Smooth muscle cell of the brain vasculature (primary cell): ENCODE measurements at places on chromosomes 2 and 18.

DNA sequence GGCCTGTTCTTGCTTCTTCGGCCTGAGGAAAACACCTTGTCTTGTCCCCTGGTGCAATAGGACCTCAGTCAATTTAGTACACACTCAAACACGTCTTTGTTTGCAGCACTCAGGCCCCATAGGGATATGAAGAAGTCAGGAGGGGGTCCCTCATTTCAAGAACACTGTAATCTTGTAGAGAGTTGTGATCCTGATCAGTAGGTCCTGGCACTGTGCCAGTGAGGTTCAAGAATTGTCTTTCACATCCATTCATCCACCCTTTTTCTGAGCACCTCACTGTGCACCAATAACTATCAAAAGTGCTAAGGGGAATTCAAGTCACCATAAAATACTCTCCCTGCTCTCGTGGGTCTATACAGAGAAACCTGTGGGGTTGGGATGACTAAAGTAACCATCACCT, 131.4 kb upstream of the LHCGR start:
- no peak for DNase-seq

GRCh38 chr18:9868857-9869714, 16.7 kb upstream of the TXNDC2 start:
- DNase-seq, result no peak

DNA sequence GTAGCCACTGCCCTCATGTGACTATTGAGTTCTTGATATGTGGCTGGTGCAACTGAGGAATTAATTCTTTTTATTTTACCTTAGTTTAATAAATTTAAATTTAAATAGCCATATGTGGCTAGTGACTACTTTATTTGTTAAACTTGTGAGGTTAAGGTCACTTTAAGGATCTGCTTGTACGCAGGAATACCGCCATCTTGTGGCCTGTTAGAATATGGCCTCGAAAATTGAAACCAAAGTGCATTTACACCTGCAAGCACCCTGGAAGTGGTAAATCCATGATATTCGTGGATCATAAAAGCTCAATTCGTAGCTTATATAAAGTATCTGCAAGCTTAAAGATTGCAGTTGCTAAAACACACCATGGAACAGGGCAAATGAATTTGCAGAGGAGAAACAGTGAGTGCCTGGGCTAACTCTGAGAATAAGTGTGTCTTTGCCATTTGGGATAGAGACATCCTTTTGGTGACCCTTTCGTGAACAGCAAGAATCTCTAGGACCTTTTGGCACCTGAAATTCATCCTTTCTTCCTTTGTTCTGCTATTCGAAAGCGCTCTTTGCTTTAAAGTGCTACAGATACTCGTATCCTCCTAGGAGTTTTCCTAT, 59.9 kb upstream of the REG3A start:
- no peak for DNase-seq

GRCh38 chr2:179949438-179949837, 57.7 kb downstream of the CWC22 start:
- no peak for DNase-seq

- no peak for DNase-seq
Observed at GRCh38 chr18:10973567-10974203, 175.7 kb downstream of the PIEZO2 start.

DNA sequence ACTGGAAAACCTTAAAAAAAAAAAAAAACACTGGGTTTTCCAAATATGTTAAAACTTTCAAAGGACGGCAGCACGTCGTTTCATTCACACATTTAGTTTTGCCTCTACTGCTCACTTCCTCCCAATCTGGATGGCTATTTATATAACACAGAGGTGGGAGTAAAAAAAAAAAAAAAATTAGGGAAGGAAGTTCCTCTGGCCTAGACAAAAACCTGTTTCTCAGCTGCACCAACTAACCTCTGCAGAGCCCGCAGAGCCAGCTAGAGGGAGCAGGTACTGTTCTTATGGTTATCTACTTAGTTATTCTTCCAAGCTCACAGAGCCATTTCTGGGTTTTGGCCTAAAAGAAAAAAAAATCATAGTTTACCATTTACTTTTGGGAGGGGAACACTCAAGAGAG, 28.1 kb downstream of the SLC1A4 start:
- DNase-seq, result no peak

GRCh38 chr18:48622911-48623431, 84.1 kb downstream of the CTIF start:
- DNase-seq, result no peak

- DNase-seq, result no peak
Observed at GRCh38 chr2:73105511-73105971, 7.2 kb downstream of the RAB11FIP5 start.

DNA sequence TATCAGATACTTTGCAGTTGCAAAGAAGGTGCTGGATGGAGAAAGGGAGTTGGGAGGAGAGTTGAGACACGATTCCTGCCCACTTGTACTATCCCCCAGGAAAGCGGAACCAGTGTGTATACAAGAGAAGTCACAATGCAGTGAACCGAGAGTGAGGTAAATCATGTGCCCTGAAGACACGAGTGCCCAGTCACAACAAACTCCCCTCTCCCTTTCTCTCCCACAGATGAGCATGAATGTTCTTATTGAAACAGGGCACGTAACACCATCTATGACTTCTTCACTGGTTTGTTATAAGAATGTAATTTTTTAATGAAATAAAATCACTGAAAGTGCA, 155.7 kb downstream of the IRS1 start:
- DNase-seq, result no peak

DNA sequence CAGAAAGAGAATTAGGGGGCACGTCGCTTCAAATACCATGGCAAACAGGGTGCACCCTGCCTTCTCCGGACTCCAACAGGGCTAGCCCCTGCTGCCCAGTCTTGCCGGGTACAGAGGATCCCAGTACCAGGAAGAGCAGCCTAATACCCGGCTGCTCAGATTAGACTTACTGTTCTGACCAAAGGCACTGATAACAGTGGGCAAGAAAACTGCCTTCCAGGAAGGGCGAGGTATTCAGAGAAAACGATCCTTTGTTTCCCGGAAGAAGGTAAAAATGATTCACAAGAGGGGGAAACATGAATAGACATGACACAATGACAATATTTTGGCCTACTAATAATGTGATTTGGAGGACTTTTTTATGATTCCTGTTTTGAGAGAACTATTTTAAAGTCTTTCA, 99.9 kb downstream of the SS18 start:
- no peak for DNase-seq

- no peak for DNase-seq
Observed at GRCh38 chr2:133040170-133040569, 370.2 kb upstream of the LYPD1 start.

GRCh38 chr18:45324495-45325113, 290.7 kb upstream of the SLC14A2 start:
- no peak for DNase-seq

- DNase-seq, result no peak
Observed at GRCh38 chr18:74499633-74500032, 3.5 kb downstream of the CNDP2 start.

GRCh38 chr2:241763551-241764274, 12.9 kb upstream of the GAL3ST2 start:
- DNase-seq, result no peak

DNA sequence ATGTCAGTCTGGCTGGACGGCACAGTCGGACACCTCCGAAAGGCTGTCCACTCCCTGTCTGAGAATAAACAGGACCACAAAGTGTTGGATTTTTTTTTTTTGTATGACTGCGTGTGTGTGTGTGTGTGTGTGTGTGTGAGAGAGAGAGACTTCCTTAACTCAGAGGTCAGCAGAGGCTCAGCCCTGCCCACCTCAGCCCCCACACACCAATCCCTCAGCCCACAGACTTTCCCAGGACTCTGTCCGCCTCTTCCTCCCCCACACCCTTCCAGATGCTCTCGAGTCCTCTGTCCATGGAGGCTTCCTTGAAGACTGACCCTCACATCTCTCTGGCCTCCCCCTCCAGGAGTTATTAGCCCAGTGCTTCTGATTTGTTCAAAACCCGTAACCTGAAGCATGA, 147.3 kb downstream of the BCL11A start:
- no peak for DNase-seq

- DNase-seq, result no peak
Observed at GRCh38 chr2:178484245-178485041, 4.2 kb downstream of the PLEKHA3 start.

GRCh38 chr2:207481924-207482323, 47.8 kb upstream of the CREB1 start:
- no peak for DNase-seq

GRCh38 chr2:45746888-45747287, 95.4 kb downstream of the PRKCE start:
- no peak for DNase-seq

DNA sequence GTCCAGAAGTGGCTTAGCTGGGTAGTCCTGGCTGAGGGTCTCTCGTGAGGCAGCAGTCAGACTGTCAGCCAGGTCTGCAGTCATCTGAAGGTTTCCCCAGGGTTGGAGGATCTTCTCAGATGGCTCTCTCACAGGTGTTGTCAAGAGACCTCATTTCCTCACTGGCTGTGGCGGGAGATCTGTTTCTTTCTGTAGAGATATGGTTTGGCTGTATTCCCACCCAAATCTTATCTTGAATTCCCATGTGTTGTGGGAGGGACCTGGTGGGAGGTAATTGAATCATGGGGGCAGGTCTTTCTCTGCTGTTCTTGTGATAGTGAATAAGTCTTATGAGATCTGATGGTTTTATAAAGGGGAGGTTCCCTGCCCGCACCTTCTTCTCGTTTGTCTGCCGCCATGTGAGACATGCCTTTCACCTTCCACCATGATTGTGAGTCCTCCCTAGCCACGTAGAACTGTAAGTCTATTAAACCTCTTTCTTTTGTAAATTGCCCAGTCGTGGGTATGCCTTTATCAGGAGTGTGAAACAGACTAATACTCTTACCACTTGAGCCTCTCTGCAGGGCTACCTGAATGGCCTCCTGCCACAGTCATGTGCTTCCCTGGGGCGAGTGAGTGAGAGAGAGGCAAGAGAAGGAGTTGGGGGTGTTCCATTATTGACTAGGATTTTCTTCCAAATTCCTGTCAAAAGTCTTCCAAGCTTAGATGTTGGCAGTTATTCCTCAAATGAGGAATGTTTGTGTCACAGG, 23.6 kb downstream of the MALT1 start:
- no peak for DNase-seq

GRCh38 chr2:60598271-60598670, 44.8 kb upstream of the BCL11A start:
- DNase-seq, result no peak

- no peak for DNase-seq
Observed at GRCh38 chr2:222920657-222921186, 59.9 kb downstream of the ACSL3 start.

DNA sequence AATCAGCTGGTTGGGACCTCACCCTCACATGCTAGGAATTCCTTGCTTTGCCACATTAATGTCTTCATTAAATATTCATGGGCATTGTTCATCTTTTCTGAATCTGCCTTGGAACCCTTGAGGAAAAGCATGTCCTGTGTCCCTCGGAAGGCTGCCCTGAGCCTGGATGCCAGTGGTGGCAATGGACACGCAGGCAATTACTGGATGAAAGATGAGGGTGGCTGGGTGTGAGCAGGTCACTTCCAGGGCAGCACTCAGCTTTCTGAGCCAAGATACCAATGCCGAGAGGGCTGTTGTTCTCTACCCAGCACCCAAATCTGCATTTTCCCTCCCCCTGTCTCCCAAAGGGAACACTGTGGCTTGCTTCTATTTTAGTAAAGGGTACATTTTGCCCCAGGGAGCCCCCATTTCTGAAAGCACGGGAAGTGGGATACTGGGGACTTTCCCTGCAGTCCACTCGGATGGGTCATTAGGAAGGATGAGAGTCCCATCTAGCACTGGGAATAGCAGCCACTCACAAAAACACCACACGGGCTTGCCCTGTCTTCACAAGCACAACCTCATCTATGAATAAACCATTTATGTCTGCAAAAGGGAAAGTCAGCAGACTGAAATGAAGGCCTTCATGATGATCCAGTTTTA, 234.8 kb downstream of the SOX11 start:
- no peak for DNase-seq

DNA sequence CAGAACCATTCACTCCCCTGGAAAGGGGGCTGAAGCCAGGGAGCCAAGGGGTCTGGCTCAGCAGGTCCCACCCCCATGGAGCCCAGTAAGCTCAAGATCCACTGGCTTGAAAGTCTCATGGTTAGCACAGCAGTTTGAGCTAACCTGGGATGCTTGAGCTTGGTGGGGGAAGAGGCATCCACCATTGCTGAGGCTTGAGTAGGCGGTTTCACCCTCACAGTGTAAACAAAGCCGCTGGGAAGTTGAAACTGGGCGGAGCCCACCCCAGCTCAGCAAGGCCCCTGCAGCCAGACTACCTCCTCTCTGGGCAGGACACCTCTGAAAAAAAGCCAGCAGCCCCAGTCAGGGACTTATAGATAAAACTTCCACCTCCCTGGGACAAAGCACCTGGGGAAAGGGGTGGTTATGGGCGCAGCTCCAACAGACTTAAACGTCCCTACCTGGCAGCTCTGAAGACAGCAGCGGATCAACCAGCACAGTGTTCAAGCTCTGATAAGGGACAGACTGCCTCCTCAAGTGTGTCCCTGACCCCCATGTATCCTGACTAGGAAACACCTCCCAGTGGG, 14.7 kb upstream of the TTC32 start:
- no peak for DNase-seq

DNA sequence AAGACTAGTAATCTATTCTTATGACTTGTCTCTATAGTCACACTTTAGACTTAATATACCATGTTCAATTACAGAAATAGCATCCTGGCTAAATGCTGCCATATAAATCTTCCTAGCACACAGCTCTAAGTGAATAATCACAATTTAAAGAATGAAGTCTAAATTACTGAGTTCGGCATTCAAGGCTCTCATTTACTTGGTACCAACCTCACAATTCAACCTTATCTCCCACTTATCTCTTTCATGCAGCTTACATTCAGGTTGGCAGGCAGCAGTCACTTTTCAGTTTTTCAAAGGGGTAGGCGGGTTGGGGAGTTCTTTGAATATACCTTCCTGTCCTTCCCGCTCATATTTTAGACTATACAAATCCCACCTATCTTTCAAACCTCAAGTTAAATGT, 1.5 kb downstream of the MMADHC start:
- no peak for DNase-seq

DNA sequence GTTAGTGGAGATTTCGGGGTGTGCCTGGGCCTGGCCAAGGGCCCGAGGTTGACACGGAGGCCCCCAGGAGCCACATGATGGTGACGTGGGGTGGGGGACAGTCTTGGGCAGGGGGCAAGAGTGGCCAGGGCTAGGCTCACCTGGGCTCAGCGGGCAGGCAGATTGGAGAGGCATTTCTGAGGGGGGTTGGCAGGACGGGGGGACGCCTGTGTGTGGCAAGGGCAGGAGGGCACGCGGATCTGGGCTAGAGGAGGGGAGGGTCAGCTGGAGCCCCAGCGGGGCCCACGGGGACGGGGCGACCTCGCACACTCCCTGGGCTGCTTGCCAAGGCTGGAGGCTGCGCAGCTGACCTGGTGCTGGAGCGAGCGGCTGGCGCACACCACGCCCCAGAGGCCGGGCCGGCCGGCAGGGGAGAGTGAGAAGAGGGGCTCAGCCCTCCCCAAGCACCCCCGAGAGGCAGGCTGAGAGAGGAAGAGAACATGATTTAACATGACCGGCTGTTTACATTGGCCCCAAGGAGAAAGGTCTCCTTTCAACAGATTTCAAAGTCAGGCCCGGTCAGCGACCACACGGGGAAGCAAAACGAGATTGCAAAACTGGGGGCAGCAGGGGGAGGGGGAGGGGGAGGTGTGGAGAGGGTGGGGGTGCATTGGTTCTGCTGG, 38.0 kb upstream of the SNED1 start:
- peak; percentile 74 for DNase-seq
